ENCODE measurements at places on chromosomes 16 and 17. TPM values are rescaled to one million over a fixed set of nuclear protein-coding genes. Genes with fewer than 3 reads are reported as not detected.

Gene STAT5A
- 0.94 TPM for total RNA-seq

Gene CTRL
- total RNA-seq = 4.7 TPM

Gene KRTAP4-3
- total RNA-seq = not detected

Gene CCL4L2
- 1.6 TPM for total RNA-seq

Gene ADAD2
- total RNA-seq = not detected

Gene TPSD1
- not detected for total RNA-seq

Gene ZNF19
- 12.2 TPM for total RNA-seq

Gene CNEP1R1
- 46.6 TPM for total RNA-seq

Gene CLEC18C
- 0.94 TPM for total RNA-seq

Gene CCL15
- not detected for total RNA-seq

Gene MYO15A
- 9.4 TPM for total RNA-seq

Gene MAF
- 21.6 TPM for total RNA-seq

Gene SALL1
- total RNA-seq = 11.9 TPM

Gene NPIPA3
- 3.8 TPM for total RNA-seq

Gene CCDC200
- not detected for total RNA-seq

Gene DHRS11
- total RNA-seq = 8.1 TPM

Gene RANGRF
- 5.6 TPM for total RNA-seq

Gene WDR90
- 26.9 TPM for total RNA-seq

Gene WNK4
- total RNA-seq = not detected

Gene PPY
- total RNA-seq = not detected

Gene PPP1R27
- total RNA-seq = not detected

Gene ACAP1
- not detected for total RNA-seq

Gene KRTAP9-8
- not detected for total RNA-seq

Gene LRRC36
- 3.1 TPM for total RNA-seq

Gene MMP28
- 9.7 TPM for total RNA-seq

Gene YPEL3
- total RNA-seq = 29.1 TPM

Gene CREBBP
- total RNA-seq = 97.7 TPM

Gene NLE1
- total RNA-seq = 33.5 TPM

Gene SULT1A4
- total RNA-seq = 3.8 TPM

Gene B4GALNT2
- not detected for total RNA-seq

Gene SDK2
- total RNA-seq = 19.4 TPM

Gene SDR42E2
- total RNA-seq = not detected

Gene MYH8
- total RNA-seq = not detected

Gene KRTAP3-1
- total RNA-seq = not detected

Data from parietal lobe (tissue), 2 donors.